ENCODE measurements at places on chromosomes 16 and 17. TPM values are rescaled to one million over a fixed set of nuclear protein-coding genes. Genes with fewer than 3 reads are reported as not detected.

The CDH15 gene
- polyA plus RNA-seq: 1.1 TPM

The ZG16 gene
- polyA plus RNA-seq: 2.2 TPM

The IGF2BP1 gene
- 30.7 TPM for polyA plus RNA-seq

The CDRT15 gene
- 0.34 TPM for polyA plus RNA-seq

The FLYWCH1 gene
- 22.0 TPM for polyA plus RNA-seq

The KRTAP16-1 gene
- not detected for polyA plus RNA-seq

The TRPV3 gene
- 15.0 TPM for polyA plus RNA-seq

The PRKCA gene
- 24.4 TPM for polyA plus RNA-seq

The GDPD1 gene
- polyA plus RNA-seq: 3.6 TPM

The MFSD11 gene
- 28.8 TPM for polyA plus RNA-seq

The XAF1 gene
- polyA plus RNA-seq: 70.4 TPM

The PNMT gene
- polyA plus RNA-seq: 2.1 TPM

The RUNDC3A gene
- 17.2 TPM for polyA plus RNA-seq

The DHODH gene
- polyA plus RNA-seq: 9.3 TPM

The ATP2A1 gene
- 4.1 TPM for polyA plus RNA-seq

The MFAP4 gene
- 116 TPM for polyA plus RNA-seq

The KRT23 gene
- polyA plus RNA-seq: 0.18 TPM

The GP1BA gene
- polyA plus RNA-seq: 1.5 TPM

The KRT40 gene
- 0.07 TPM for polyA plus RNA-seq

The COX6A2 gene
- polyA plus RNA-seq: 7.8 TPM

The ARHGDIA gene
- 203 TPM for polyA plus RNA-seq

The PDK2 gene
- 78.5 TPM for polyA plus RNA-seq

The MPV17L gene
- polyA plus RNA-seq: 3.2 TPM

The KRT32 gene
- not detected for polyA plus RNA-seq

The GFAP gene
- 0.34 TPM for polyA plus RNA-seq

The SDR42E1 gene
- polyA plus RNA-seq: 18.6 TPM

The TPSB2 gene
- 0.34 TPM for polyA plus RNA-seq

The SGF29 gene
- polyA plus RNA-seq: 24.8 TPM

The LRRC75A gene
- polyA plus RNA-seq: 37.2 TPM

The HBA1 gene
- polyA plus RNA-seq: 1,041 TPM

The NPW gene
- 4.4 TPM for polyA plus RNA-seq

The GNG13 gene
- 0.81 TPM for polyA plus RNA-seq

The INTS2 gene
- polyA plus RNA-seq: 9.0 TPM

The RABEP2 gene
- polyA plus RNA-seq: 30.6 TPM

The OR3A3 gene
- not detected for polyA plus RNA-seq
